ENCODE measurements at places on chromosomes 12 and 14.
A peak's percentile ranks its signal among the peaks of the same experiment; 100 is the strongest.

DNA sequence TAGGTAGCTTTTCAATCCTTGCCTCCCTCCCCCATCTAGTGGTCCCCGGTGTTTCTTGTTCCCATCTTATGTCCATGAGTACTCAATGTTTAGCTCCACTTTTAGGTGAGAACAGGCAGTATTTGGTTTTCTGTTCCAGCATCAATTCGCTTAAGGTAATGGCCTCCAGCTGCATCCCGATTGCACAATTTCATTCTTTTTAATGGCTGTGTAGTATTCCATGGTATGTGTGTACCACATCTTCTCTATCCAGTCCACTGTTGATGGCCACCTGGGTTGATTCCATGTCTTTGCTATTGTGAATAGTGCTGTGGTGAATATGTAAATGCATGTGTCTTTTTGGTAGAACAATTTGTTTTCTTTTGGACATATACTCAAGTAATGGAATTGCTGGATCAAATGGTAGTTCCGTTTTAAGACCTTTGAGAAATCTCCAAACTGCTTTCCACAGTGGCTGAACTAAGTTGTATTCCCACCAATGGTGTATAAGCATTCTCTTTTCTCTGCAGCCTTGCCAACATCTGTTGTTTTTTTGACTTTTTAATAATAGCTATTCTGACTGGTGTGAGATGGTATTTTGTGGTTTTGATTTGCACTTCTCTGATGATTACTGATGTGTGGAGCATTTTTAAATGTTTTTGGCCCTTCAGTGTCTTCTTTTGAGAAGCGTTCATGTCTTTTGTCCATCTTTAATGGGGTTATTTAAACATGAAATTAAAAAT is 34.2 kb upstream of the ASPG start:
- DNase-seq = no peak

GRCh38 chr14:63045234-63045611 is at the start of gene KCNH5:
Gene KCNH5 (minus strand): TSS chr14:63045458. CDS start chr14:63045186, 272 bp downstream.
- peak; percentile 17 for DNase-seq

GRCh38 chr12:39692258-39692853 is 72.8 kb upstream of the ABCD2 start:
- DNase-seq = no peak

- DNase-seq = peak; percentile 55
Observed at GRCh38 chr12:50232771-50233209, 50.5 kb downstream of the LIMA1 start.

GRCh38 chr12:71191509-71192196 is 33.9 kb upstream of the TSPAN8 start:
- no peak for DNase-seq

GRCh38 chr12:94112121-94112520 is 36.3 kb upstream of the PLXNC1 start:
- no peak for DNase-seq

- no peak for DNase-seq
Observed at GRCh38 chr14:37857774-37858266, 262.4 kb downstream of the TTC6 start.

DNA sequence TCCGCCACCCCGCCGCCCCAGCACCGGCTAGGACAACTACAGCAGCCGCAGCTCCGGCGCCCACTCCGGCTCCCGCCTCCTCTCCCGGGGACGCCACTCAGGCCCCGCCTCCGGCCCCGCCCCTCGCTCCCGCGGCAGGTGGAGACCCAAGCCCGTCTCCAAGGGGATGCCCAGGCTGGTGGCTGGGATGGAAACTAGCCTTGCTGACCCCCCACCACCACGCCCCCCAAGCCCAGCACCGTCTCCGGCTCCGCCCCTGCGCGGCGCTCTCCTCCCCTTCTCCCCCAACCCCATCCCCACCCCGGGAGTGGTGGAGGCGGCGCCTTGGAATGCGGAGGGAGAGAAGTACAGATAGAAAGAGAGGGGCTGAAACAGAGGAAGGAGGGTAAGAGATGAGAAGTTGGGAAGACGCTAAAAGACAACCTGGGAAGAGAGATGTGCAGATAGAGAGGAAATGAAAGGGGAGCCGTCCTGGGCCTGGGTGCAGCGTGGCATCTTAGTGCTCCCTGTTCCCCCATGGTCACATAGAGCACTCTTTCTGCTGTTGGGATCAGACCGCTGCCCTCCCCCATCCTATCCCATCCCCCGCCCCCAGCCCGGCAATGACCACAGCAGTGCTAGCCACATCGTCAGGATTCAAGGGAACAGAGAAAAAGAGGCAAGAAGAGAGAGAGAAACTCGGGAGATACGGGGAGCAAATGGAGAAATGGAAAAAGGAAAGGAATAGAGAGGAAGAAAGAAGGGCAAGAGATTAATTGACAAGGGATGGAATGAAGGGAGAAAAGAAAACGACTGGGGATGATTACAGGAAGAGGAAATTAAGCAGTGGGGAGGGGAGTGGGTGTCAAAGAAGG is at the start of gene ITGA7:
Gene ITGA7 (minus strand): TSS at position 64 of the 854 bp plus-strand sequence. CDS start 222 bp downstream, outside the sequence.
- DNase-seq = peak; percentile 31

Measured in fibroblast of skin of right quadriceps (primary cell).